IMR-90 (cell line): ENCODE measurements at places on chromosomes 7 and 10. TPM values are rescaled to one million over a fixed set of nuclear protein-coding genes. Genes with fewer than 3 reads are reported as not detected.
A peak's percentile ranks its signal among the peaks of the same experiment; 100 is the strongest.

The HSPA12A gene
- polyA plus RNA-seq = 14.6 and 16.7 TPM in 2 replicates

The INHBA gene
- 60.2 and 76.7 TPM in 2 replicates for polyA plus RNA-seq

The CHST3 gene
- polyA plus RNA-seq = 8.6 and 9.1 TPM in 2 replicates

The ASB10 gene
- polyA plus RNA-seq = not detected in 2 replicates

The TMEM130 gene
- polyA plus RNA-seq = 13.5 and 14.8 TPM in 2 replicates

- DNase-seq = no peak
Measured at GRCh38 chr10:101089520-101090299, 27.9 kb downstream of the KAZALD1 start.

DNA sequence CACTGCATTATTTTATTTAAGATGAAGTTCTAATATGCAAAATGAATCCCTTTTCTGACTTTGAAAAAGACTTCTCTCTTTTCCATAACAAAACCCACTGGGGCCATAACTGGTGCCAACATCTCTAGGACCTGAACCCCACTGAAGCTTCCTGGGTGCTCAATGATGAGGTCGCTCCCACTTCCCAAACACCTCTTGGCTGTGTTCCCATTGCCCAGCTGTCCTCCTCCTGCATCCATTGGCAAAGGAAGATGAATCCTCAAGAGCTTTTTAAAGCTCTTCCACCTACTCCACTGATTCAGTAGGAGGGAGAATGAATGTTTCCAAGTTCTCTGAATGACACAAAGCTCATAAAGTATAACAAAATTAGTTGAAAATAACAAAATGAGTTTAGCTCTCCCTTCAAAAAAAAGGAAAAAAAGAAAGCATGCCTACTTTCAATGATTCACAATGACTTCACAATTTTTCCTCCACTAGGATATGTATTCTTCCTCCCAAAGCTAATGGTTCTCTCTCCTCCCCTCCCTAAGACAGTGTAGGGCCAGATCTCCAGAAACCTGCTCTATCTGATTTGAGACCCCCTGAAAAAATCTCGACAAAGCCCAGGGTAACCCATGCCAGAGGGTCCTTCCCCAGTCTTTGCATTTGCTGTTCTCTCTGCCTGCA lies 64.8 kb downstream of the SORBS1 start:
- no peak for DNase-seq

- no peak for DNase-seq
Measured at GRCh38 chr7:16744518-16745250, 8.9 kb upstream of the TSPAN13 start.

DNA sequence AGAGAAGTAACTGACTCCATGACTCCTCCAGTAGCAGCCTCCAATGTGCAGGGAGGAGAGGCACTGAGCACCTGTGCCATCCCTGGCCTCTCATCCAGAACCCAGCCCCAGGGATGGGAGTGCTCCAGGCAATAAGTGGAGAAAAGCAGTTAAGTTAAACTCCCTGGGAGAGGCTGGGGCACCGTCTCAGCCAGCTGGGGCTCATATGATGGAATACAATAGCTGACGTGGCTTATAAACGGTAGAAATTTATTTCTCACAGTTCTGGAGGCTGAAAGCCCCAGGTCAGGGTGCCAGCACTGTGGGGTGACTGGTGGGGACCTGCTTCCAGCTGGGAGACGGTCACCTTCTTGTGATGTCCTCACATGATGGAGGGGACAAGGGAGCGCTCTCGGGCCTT lies 94.7 kb downstream of the RAMP3 start:
- no peak for DNase-seq

DNA sequence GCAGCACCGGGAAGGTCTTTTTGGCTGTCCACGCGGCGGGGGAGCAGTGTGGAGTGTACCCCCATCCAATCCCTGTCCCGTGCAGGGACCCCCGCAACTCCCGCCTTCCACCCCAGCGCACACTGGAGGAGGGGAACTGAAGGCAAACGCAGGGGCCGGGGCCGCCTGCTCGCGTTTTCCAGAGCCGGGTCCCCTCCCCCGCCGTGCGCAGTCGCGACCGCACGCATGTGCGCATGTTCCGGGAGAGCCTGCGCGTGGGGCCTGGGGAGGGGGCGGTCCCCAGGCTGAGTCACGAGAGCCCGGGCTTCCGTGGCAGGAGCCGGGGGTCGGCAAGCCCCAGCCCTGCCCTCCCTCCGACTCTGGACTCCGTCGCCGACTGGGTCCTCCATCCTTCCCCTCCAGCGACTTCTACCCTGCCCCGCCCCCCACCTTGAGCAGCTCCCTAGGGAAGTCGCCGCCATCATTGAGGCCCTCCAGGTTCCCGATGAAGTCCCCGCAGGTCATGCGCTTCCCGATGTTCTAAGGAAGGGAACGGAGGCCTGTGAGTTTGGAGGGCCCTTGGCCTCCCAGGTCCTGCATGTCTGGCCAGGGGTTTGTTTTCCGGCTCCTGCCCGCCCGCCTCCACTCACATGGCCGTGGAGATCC lies 8.0 kb downstream of the PSD start:
- no peak for DNase-seq

DNA sequence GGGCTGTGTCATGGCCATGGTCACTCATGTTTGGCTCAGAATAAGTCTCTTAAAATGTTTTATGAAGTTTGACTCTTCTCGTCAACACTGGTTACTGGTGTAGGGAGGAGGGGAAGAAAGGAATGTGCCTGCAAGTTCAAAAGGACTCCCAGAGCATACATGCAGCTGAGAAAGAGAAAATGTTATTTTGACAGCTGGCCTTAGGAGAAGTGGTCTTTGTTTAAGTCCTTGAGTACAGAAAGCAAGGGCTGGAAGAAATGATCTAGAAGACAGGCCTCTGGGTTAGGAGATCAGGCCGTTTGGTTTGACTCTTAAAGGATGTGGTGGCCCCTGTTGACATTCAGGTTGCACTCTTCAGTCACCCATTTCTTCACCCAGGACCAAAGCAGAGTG lies 245.5 kb downstream of the REEP3 start:
- peak; percentile 22 for DNase-seq

DNA sequence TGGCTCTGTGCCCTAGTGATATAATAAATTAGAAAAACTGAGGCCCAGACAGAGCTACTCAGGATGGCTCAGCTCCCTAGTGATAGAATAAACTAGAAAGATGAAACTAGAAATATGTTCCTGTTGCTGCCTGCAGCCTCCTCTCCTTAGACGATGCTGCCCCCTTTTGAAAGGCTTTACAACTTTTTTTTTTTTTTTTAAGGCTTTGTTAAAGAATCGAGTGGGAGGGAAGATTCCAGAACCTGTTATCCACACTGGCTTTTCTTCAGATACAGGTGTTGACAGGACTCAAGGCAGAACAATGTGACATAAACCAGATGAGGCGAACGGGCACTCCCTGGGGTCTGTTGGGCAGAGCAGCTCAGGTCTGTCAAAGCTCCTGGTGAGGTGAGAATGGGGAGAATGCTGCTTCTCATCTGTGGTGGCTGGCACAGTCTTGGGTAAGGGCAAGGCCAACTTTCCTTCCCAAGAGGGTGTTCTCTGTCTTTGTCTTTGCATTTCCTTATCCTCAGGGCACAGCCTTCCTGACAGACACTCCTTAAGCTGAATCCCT lies 175.1 kb downstream of the COBL start:
- DNase-seq = peak; percentile 35

DNA sequence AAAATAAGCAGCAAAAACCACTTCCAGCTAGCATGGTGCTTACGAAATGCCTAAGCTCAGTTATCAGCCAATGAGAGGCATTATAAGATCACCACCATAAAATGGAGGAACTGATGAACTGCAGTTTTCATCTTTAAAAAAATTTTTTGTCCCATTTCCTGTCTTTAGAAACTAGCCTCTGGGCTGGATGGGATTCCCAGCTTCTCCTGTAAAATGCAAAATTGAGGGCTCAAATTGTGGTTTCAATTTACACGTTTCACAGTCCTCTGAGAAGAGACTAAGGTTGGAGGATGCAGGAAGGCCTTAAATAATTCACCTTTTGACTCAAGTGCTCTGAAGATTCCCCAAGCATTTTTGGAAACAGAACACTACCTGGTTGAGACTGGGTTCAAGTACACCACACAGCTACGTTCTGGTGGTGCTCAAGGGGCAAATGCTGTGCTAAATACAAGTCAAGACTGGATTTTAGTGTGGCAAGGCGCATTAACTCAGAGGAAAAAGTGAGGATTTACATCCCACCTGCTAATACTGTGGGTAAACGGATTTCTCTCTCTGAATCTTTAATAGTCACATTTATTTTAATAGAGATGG lies 951 bp downstream of the ZNF25 start:
- DNase-seq = peak; percentile 38
